Heart right ventricle (tissue), 16 donors: ENCODE measurements at places on chromosomes 12 and 14. TPM values are rescaled to one million over a fixed set of nuclear protein-coding genes. Genes with fewer than 3 reads are reported as not detected.

TRHDE gene
- total RNA-seq, result 0.19 TPM

KCNA5 gene
- total RNA-seq, result 5.8 TPM

GRCh38 chr12:25960143-25960542 lies 1.7 kb downstream of the RASSF8 start:
- DNase-seq, result no peak
- H3K4me3 ChIP-seq, result peak overlapping the region; percentile 94
- peaks cover 18% of the 10 kb centered on the region for H3K4me1 ChIP-seq
- H3K36me3 ChIP-seq, result no peaks in the 10 kb centered on the region

NEUROD4 gene
- not detected for total RNA-seq

ELK3 gene
- 32.0 TPM for total RNA-seq

- H3K27me3 ChIP-seq, result no peaks in the 10 kb centered on the region
- no peak for DNase-seq
- H3K36me3 ChIP-seq, result no peaks in the 10 kb centered on the region
- no peak overlapping the region for H3K27ac ChIP-seq
- H3K4me1 ChIP-seq, result no peaks in the 10 kb centered on the region
Measured at GRCh38 chr12:82842480-82842879, 155.8 kb downstream of the TMTC2 start.

DNA sequence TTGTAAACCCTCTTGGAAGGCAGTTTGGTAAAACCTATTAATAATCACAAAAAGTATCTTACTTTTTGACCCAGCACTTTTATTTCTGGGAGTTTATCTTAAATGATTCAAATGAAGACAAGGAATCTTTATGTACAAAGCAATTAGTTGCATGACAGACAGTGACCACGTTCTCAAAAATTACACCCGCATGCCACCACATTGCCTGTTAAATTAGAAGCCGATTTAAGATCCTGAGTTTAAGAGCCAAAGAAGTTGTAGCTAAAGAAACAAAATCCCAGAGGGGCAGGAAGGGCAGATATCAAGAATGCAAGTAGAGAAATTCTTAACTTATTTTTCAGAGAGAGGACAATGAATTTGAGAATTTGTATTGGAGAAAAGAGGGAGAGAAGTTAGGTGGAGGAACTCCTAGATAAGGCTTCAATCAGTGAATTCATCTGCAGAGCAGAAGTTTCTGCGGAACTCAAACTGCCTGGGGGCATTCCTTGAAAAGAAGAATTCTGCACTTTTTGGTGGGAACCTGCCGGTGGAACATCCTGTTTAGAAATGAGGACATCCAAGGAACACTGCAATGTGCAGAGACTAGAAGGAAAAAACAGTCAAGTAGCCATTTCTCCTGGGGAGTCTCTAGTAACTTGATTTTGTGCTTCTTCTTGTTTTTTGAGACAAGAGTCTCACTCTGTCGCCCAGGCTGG lies 1.1 kb upstream of the RIOX1 start:
- H3K4me1 ChIP-seq, result peaks cover 24% of the 10 kb centered on the region
- no peaks in the 10 kb centered on the region for H3K36me3 ChIP-seq
- no peak overlapping the region for H3K4me3 ChIP-seq
